Left kidney (tissue), 8 donors: ENCODE measurements at places on chromosomes 6 and 20.
A peak's percentile ranks its signal among the peaks of the same experiment; 100 is the strongest.

DNA sequence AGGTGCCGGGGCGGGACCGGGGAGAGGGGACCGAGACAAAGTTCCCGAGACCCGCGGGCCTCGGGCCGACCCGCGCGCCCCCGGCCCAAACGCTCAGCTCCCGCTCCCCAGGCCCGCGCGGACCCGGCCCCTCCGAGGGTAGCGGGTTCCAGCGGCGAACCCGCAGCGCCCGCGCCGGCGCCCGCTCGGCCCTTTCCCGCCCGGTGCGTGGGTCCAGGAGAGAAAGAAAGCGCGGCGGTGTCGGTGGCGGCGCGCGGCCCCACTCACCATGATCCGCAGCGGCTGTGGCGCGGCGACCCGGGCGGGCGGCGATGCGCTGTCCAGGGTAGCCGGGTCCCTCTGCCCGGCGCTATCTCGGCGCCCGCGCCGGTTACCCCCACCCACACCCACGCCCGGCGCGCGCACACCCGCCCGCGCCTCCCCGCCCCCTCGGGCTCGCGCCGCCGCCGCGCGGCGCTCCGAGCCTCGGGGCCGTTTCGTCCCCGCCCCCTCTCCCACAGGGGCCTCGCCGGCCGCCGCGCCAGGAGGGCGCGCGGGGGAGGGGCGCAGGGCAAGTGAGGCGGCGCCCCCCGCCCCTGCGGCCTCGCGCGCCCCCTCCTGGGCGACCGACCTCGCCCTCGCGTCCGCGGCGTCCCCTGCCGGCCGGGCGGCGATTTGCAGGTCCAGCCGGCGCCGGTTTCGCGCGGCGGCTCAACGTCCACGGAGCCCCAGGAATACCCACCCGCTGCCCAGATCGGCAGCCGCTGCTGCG is at the start of gene ELOVL2:
ELOVL2 (minus strand) TSS at position 345 of the 751 bp plus-strand sequence; CDS start at position 270, 75 bp downstream.
- peak; percentile 51 for DNase-seq

DNA sequence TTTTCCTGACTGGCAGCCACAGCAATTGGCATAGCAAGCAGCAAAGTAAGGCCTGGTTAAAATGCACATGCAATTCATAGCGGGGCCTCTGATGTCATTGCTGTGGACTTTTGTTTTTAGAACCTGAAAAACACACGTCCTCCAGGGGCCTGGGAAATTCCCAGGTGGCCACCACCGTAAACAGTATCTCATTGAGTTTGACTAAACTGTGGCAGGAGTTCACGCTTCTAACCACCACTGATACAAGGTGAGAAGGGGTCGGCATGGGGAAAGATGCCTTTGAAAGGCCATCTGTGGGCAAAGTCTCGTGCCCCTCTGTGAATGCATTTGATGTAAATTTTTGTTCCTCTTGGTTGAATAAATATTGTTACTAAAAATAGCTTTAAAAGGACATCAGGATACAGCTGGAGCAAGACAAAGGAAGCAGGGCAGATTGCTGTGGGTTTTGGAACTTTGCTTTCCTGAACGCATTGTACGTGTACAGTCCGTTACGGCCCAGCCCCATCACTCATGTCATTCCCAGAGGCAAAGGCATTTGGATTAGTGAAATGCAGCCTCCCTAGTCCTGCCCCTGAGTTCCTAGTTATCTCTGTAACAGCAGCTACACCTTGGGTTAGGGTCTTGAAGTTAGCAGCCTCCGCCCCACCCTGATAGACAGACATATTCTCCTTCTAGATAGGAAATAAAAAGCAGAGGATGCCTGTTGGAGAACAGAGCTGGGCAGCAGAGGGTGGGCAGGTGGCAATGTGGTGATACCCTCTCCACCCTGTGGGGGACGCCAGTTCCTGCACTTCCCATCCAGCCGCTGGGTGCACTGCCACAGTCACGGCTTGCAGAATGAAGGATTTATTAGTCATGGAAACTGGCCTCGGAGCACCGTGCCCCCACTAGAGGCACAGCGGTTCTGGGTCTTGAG is 80.3 kb downstream of the ZDHHC14 start:
- no peak for DNase-seq

- DNase-seq, result no peak
These were observed 466.2 kb downstream of the TFAP2A start for GRCh38 chr6:9948678-9949077.

- peak; percentile 64 for DNase-seq
These were observed at the start of gene ANKEF1 for GRCh38 chr20:10034717-10035571. Gene ANKEF1 (plus strand): TSS chr20:10034987. CDS start chr20:10038302, 3,315 bp downstream.

- DNase-seq, result no peak
These were observed 77.4 kb downstream of the GFOD1 start for GRCh38 chr6:13409991-13410390.
